ENCODE measurements at places on chromosomes 12 and 14. TPM values are rescaled to one million over a fixed set of nuclear protein-coding genes. Genes with fewer than 3 reads are reported as not detected.

GRCh38 chr14:70999117-70999516 is 91.9 kb downstream of the PCNX1 start:
- no peak for DNase-seq

DNA sequence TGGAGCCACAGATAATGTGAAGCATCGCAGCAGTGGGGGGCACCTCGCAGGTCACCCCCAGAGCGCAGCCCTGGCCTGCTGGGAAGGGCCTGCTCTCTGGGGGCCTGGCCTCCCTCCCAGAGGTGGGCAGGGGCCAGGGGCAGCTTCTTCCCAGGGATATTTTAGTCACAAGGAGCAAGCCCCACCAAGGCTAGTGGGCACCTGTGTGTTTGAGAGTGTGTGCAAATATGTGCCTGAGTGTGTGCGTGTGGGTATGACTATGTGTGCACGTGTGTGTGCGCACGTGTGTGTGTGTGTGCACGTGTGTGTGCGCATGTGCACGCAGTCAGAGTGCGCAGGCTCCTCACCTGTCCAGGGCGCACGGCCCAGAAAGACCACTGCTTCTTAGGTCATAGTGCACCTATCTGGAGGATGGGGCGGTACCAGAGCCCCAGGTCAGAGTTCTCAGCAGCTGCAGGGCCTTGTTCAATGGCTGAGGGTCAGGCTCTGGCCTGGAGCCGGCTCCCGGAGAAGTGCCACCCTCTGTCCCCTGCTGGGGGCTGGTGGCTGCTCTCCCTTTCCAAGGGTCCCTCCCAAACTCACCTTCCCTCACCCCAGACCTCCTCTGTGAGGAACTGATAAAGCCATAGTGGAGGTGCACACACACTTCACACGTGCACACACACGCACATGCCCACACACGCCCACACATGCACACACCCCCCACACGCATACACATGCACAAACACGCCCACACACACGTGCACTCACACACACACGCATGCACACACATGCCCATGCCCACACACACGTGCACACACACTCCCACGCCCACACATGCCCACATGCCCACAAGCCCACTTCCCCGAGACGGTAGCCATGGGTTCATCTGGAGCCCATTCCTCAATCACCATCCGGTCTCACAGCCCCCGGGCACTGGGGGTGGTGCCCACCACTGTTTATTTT is 128.5 kb downstream of the KIF26A start:
- no peak for DNase-seq

DNA sequence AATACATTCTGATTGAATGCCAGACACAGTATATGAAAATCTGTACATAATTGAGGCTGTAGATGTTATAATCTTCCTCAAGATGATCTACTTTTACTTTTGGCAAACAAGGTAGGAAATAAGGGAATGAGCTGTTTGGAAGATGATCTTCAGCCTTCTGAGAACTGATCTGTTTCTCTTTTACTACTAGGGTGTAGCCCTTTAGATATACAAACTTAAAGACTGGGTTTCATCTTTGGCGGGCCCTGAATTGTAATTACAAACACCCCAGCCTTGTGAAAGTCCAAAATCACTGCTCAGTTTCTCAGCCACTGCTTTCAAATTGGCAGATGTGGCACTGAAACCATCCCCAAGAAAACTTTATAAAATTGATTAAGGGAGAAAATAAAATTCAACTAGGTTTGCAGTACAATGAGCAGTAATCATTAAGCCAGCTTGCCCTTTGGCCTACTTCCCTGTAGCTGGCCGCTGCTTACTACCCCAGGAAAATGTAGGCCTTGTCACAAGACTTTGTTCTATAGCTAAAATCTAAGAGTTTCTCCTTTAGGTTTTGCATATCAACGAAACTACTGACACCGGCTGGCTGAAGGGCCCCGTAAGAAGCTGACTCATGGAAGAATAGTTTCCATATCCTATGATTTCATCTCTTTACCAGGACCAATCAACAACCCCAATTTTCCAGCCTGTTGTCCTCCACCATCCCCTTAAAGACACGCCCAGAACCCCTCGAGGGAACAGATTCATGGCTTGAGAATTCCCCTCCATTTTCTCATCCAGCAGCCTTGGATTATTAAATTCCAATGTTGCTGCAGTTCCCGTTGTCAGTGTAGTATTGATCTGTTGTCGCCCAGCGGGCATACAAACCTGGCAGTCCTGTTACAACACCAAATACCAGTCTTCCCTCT is 210.8 kb downstream of the PCNX1 start:
- DNase-seq, result peak; percentile 79

Gene AGAP2
- 0.43 TPM for total RNA-seq

DNA sequence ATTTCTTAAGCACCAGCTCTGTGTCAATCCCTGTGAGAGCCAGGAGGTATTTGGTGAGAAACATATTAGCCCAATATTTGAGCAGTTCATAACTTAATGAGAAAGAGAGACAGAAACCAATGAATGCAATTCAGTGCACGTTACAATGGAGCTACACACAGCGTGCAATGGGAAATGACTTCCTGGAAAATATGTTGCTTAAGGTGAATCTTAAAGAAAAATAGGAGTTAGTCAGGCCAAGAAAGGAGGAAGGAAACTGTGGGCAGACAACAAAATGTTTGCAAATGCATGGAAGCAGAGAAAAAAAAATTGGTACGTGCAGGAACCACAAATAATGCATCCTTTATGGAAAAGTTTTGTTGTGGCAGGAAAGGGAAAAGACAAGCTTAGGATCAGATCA is 481.7 kb downstream of the BCAT1 start:
- no peak for DNase-seq

DNA sequence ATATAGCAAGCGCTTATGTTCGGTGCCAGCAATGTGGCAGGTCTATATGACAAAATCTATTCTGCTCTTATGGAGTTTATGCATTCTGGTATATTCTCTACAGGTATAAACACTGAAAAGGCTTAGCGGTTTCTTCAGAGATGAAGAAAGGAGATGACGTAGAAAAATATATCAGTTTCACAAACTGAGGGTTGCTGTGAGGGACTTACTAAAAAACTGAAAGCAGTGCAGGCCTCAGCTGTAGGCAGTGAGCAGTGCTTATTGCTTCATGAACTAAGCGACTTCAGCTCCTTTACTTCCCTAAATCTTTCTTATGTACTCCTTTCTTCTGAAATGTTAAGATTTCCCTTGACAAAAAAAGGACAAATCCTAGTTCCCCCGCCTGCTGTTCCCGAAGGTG is 4.5 kb downstream of the DDX47 start:
- DNase-seq, result no peak

Gene ACAD10
- 16.4 TPM for total RNA-seq

- no peak for DNase-seq
Observed at GRCh38 chr12:54463484-54463883, 9.9 kb downstream of the GTSF1 start.

- no peak for DNase-seq
Observed at GRCh38 chr14:97271451-97271960, 474.3 kb downstream of the VRK1 start.

Gene ARG2
- total RNA-seq, result 3.9 TPM

GRCh38 chr12:22740656-22741355 is 115.8 kb downstream of the ETNK1 start:
- no peak for DNase-seq

- peak; percentile 40 for DNase-seq
Observed at GRCh38 chr14:24315807-24316596, 4.7 kb downstream of the LTB4R start.

Gene ASCL1
- total RNA-seq, result not detected

Gene GPRC5D
- not detected for total RNA-seq

- no peak for DNase-seq
Observed at GRCh38 chr12:40697566-40698259, 5.5 kb downstream of the CNTN1 start.

- peak; percentile 16 for DNase-seq
Observed at GRCh38 chr14:50985124-50985858, 41.0 kb upstream of the PYGL start.

Gene TOMM20L
- total RNA-seq, result not detected

DNA sequence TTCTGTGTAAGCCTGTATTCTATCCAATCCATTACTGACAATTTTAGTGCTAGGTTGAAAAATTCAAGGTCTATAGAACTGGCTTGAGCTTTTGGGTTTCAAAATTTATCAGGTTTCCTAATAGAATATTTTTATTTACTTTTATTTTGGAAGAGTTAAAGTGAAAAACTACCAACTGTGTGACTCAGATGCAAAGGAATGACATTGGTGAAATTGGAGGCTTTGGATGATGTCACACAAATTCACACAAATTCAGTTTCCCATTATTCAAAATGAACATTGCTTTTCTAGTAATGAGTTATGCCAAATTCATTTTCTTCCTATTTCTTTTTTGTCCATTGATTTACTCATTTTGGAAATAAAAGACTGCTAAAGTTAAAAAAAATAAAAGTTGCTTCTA is 186.9 kb downstream of the ALX1 start:
- no peak for DNase-seq
